ENCODE measurements at places on chromosomes 4 and X.
A peak's percentile ranks its signal among the peaks of the same experiment; 100 is the strongest.

- no peak for DNase-seq
Observed at GRCh38 chr4:143538979-143539669, 25.6 kb downstream of the SMARCA5 start.

DNA sequence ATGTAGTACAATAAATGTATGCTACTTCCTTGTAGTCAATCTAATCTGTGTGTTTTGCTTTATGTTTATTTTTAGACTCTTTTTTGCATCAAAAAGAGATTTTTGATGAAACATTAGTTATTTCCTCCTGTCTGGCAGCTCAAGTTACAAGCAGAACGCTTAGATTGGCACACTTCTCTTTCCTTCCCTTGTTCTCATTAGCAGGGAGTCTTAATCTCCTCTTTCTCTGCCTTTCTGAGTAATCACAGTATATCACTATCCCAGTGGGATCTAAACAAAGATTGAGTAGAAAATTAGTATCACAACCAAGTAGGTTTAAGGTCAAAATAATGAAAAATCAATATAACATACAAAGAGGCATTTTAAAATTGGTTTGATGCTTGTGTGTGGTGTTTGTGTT lies 1192.6 kb downstream of the C4orf33 start:
- no peak for DNase-seq

- DNase-seq = peak; percentile 18
Observed at GRCh38 chr4:137124278-137124932, 407.9 kb downstream of the PCDH18 start.

DNA sequence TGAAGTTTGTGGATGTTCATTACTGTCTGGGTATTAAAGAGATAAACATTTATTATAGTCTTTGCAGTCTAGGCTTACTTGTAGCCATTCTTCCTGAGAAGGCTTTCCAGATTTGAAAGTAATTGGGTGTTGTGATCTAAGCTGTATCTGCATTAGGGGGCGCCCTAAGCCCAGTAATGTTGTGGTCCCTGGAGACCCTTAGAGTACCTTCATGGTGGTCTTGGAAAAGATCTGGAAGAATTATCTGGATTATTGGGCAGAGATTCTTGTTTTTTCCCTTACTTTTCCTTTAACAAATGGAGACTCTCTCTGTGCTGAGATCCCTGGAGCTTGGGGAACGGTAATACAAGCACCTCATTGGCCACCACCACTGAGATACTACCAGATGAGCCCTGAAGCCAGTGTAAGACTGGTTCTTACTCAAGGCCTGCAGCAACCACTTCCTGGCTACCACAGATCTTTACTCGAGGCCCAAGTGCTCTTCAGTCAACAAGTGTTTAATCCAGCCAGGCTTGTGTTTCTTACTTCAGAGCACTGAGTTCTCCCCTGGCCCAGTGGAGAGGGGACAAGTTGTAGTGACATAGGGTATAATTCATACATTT lies 63.1 kb downstream of the RTL3 start:
- no peak for DNase-seq

- DNase-seq = no peak
Observed at GRCh38 chr4:94758141-94758699, 465 bp downstream of the BMPR1B start.

- no peak for DNase-seq
Observed at GRCh38 chrX:95101851-95102390, 1427.9 kb downstream of the FAM133A start.

GRCh38 chr4:62528874-62529273 lies 1328.7 kb downstream of the ADGRL3 start:
- DNase-seq = peak; percentile 27

DNA sequence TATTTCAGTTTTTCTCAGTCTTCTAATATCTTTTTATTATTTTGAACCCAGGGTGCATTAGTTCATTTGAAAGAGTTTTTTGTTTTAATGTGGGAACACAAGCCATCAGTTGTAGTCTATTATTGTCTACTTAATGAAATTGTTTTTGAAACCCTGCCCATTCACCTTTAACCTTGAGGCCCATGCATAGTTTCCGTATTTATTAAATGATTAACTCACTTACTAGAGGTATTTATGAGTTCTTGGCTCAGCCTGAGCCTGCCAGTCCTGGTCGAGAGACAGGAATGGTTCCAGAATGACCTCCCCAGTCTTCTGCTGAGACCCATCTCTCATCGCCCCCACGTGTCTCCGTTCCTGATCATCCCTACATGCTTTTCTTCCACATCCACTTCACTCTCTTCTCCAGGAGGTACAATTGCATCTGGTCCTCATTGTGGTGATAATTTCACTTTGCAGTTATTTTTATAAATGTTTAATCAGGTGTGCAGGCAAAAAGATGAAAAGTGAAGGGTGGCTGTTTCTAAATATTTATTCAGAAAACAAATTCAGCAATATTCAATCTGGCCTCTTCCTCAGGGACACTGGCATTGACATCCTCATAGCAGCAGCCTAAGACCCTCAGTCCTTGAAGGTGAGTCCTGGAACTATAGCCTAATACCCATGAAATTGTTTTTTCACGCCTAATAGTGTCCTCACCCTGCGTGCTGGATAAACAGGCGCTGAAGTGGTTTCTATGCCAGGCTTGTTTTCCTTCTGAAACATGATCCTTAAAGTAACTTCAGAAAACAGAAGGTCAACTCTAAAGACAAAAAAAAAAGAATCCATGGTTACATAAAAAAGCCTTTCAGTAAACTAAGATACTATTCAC lies 112.8 kb downstream of the KDR start:
- DNase-seq = peak; percentile 81

- no peak for DNase-seq
Observed at GRCh38 chrX:122269243-122269781, 914.8 kb upstream of the GRIA3 start.

- DNase-seq = no peak
Observed at GRCh38 chrX:134963041-134963440, 27.8 kb upstream of the SMIM10 start.

DNA sequence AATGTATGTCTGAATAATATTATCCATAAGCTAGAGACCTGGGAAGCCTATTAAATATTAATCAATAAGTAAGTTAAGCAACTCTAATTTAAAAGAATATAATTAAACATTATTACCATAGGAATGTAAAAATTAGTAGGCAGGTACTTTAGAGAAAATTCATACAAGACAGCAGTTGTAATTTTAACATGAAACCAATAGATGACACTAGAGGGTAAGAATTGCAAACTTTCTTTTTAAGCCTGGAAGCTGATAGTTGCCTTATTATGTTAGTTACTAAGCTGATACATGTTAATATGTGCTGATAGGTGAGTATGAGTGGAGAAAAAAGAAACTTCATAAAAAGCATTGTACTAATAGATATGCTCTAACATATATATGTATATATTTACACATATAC lies 1157.4 kb downstream of the FAM133A start:
- no peak for DNase-seq

DNA sequence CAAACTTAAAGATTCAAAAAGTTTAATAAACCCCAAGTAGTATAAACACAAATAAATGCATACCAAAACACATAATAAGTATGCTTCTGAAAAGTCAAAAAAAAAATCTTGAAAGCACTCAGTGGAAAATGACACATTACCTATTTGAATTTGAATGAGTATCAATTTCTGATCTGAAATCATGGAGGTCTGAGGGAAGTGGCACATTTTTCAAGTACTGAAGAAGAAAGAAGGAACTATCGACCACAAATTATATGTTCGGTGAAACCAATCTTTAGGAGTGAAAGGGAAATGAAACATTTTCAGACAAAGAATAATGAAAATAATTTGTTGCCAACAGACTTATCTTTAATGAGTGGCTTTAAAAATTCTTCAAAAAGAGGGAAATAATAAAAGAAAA lies 12.1 kb upstream of the F9 start:
- DNase-seq = no peak

DNA sequence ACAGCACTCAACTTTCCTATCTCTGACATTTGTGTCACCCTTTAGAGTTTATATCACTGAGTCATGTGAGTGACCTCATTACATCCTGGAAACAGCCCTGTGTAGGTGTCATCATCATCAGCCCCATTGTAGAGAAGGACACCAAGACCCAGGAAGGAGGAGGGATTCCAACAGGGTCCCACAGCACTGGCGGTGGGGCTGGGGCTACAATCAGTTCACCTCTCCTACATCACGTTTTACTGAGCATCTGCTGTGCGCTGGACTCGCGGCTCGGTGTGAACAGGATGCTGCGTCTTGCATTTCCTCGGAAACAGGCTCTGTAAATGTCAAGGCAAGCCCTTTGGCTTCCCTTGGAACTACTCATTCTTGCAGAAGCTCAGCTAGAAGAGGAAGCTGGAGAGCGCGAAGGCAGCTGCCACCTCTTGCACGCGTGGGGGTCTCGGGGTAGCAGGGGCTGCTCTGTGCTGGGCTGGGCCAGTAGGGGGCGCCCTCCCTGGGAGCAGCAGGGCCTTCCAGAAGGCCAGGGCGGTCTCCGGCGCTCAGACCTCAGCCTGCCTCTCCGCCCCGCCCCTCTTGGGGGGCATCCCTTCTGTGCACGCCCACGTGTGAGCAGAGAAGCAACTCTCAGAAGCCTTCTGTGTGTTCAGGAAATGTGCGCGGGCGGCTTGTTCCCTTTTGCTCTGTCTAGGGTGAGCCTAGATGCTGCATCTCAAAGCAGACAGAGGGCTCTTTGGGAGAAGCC lies 29.0 kb downstream of the REELD1 start:
- no peak for DNase-seq

DNA sequence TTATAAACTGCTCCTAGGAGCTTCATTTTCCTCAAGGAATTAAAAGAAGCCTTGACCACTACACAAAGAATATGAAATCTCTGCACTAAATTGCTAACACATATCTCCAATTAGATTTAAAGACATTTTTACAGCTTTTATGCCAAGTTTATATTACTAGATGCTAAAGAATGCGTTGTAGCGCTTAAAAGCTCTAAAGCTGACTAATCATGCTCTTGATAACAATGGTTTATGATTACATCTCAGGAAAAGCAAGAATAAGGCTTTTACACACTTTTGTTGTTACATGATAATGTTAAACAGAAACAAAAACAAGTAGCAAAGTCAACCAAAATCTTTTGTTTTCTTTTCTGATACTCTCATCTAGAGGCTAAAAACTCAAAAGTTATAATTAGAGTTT lies 44.7 kb downstream of the SLC10A7 start:
- no peak for DNase-seq

DNA sequence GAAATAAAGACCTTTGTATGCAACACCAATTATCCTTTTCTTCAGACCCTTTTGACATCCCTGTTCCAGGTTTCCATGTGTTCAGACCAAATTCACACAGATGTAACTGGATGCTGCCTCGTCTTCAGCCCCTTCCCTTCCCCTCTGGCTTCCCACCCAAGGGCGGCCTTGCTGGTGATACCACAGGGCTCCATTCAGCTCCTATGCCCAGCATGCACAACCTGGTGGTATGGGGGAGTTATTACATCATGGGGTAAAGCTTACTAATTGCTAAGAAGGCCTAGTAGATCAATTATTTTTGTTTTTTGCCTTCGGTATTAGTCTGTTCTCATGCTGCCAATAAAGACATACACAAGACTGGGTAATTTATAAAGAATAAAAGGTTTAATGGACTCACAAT lies 317.0 kb upstream of the CXXC4 start:
- DNase-seq = no peak

DNA sequence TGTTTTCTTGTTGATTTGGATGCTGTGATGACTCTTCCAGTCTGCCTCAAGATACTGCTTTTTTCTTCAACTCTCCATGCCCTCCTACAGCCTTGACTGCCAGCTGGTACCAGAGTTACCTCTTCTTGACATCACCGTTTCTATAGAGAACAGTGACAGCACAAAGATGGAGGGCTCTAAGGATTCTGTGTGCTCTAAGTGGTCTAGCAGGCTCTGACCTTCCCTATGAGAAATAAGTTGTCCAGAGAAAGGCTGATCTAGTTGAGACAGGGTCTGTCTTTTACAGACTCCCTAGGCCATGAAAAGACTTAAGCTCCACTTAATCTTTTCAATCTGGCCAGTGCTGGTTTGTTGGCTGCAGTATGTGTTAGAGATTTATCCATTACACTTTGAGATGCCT lies at the start of gene AKAP4:
AKAP4 (minus strand) TSS at position 101 of the 400 bp plus-strand sequence. CDS start 118 bp downstream, outside the sequence.
- no peak for DNase-seq

DNA sequence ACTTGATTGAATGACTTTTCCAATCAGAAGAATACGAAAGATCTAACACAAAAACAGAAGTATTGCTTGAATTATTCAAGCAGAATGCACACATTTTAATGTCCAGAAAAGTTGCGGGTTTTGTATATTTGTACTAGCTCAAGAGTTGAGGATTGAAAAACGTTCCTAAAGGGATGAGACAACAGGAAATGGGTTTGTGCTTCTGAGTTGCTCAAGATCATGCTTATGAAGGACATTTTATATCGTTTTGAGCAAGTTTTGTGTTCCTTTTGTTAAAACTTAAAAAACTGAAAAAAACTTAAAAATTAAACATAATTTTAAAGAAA lies 353 bp upstream of the SMIM10 start:
- DNase-seq = no peak

DNA sequence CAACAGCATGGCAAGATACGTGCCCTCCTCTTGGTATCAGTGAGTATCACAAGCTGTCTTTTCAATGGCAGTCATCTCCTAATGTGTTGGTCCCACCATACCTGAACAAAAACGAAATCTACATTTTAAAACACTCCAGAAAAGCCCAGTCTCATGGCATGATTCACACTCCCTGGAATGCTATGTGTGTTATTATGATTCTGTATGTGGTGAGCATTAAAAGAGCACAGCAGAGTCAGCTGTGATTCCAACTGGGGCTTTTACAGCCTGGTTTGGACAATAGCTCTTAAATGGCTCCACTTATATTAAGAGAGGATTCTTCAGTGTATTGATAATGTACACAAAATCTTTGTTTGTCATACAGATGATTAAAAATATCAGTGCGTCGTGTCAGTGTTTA lies 274.1 kb upstream of the GK2 start:
- no peak for DNase-seq

- DNase-seq = peak; percentile 54
Observed at GRCh38 chr4:56821381-56822243, at the start of gene SPINK2. TSS of gene SPINK2 (minus strand) at chr4:56821701. CDS start at chr4:56821662, 39 bp downstream.

GRCh38 chr4:39616651-39617050 lies 22.0 kb downstream of the SMIM14 start:
- no peak for DNase-seq

DNA sequence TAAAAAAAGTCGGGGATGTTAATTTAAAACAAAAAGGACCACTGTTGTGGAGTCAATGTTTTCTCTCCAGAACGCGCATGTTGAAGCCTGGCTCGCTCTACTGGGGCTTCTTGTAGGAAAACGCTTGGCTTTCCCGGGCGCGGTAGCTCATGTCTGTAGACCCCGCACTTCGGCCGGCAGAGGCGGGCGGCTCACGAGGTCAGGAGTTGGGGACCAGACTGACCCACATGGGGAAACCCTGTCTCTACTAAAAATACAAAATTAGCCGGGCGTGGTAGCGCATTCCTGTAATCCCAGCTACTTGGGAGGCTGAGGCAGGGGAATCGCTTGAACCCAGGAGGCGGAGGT lies 15.6 kb downstream of the NELFA start:
- DNase-seq = no peak

GRCh38 chr4:89022426-89023128 lies 34.4 kb downstream of the FAM13A start:
- DNase-seq = no peak

All from small intestine (tissue), 16 donors.